ENCODE measurements at places on chromosomes 7 and 10.

GRCh38 chr10:100562008-100562672 is 26.4 kb downstream of the HIF1AN start:
- DNase-seq = peak; percentile 89

DNA sequence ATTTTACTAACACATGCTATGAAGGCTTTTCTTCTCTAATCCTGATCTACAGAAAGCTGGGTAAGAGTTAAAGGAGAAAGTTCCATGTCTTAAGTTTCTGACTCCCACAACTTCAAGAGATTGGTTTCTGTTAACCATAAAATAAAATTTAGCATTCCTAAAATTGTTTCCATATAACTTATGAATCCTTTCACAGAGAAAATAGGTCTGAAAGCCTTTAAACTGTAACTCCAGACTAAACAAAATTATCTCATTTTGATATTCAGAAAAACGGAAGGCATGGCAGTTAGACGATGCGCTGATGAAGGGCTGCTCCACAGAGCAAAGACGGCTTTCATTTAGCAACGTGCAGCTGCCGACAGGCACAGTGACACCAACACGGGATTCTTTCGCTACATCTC is 133.3 kb downstream of the SLC25A13 start:
- DNase-seq = no peak

DNA sequence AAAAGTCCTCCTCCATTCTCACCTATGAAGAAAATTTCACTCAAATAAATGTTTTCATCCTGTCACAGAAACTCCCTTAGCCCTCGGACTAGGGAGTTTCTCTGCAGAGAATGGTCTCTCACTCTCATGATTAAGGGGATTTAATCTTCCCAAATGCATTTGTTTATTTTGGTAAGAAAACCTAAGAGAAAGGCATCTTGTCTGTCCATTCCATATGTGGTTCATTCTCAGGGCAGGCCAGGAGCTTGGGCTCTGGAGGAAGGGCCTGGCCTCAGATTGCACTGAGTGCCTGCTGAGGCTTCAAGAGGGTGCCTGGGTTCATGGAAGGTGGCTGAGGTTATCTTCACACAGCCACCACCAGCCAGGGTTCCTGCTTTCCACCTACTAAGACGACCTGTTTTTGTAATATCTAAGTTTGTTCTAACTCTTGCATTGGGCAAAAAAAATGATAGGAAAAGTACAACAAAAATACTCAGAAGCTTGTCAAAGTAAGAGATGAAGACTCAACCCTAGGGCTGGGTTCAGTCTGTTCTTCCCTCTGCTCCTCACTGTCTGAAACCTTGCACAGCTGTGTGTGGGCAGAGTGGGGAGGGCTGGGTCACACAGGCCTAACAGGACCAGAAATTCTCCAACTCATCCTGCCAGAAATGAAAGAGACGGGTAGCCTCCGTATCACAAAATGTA is 186.7 kb downstream of the CXCL12 start:
- no peak for DNase-seq

DNA sequence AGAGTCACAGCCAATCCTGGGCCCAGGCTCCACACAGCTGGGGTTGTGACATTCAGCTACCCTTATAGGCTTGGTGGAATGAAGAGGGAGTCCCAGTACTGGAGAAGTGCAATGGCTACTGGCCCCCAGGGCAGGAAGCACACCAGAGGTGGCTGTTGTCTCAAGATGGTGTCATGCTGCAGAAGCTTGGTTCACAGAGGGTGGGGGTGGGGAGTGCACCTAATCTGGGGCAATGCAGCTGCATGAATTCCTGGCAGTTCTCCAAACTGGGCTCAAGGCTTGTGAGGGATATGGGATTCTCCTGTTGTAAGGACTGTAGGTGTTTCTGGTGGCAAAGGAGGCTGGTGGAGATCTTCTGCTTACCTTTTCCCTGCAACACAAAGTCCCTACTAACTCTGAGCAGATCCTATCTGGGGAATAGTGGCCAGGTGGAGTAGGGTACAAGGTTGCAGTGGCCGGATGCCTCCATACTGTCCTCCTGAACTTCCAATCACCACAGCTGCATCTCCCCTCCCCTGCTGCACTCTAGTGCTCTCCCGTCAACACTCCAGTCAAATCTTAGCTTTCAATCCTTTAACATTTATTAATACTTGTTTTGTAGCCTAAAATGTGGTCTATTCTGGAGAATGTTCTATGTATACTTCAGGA is 27.4 kb upstream of the PLA2G12B start:
- no peak for DNase-seq

- peak; percentile 37 for DNase-seq
Measured at GRCh38 chr10:58856508-58857240, 319.8 kb upstream of the PHYHIPL start.

GRCh38 chr7:41538810-41539724 is 163.8 kb downstream of the INHBA start:
- DNase-seq = no peak

GRCh38 chr7:113175525-113176104 is 57.3 kb upstream of the SMIM30 start:
- DNase-seq = no peak

DNA sequence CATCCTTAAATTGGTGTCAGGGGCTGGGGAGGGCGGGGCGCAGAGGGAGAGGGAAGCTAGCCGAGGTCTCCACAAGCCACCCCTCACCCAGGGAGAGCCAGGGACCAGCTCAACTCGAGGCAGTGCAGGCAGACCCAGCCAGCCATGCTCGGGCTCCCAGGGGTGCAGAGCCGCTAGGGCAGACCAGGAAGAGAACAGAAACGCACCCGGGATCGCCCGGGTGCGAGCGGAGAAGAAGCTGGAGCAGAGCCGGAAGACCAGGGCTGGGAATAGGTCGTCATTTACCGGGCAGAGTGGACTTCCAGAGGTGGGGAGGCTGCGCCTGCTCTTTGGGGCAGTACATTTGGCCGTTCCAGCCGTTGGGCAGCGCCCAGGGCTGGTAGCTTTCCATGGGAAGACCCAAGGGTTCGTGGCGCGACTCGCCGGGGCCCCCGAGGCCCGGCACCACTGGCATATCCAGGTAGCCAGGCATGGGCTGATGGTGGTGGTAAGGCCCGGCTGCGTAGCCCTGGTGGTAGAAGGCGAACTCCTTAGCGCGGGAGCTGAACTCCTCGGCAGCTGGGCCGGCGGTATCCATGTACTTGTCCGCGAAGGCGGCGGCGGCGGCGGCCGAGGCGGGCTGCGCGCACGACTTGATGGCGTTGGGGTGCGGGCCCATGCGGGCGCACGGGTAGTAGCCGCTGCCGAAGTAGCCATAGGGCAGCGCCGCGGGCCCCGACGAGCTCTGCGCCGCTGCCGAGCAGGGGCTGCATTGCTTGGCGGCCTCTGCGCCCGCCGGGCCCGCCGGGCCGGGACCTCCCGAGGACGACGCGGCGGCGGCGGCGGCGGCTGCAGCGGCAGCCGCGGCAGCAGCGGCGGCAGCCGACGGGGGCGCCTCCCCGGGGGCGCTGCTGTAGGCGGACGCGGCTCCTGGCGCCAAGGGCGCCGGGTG is 755 bp downstream of the HOXA13 start:
- DNase-seq = peak; percentile 63

- DNase-seq = no peak
Measured at GRCh38 chr7:138402749-138403148, 57.3 kb upstream of the TRIM24 start.

DNA sequence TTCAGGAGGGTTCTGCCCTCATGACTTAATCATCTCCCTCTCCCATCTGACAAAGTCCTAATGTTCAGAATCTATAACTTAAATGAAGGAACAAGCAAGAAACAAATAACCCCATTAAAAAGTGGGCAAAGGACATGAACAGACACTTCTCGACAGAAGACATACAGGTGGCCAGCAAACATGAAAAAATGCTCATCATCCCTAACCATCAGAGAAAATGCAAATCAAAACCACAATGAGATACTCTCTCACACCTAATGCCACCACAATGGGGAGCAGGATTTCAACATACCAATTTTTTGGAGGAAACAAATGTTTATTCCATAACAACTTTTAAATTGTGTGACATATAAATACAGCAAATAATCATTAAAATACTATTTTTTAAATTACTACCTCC is 3.0 kb upstream of the HTR7 start:
- no peak for DNase-seq

GRCh38 chr7:43394441-43395130 is 188.3 kb upstream of the STK17A start:
- no peak for DNase-seq

DNA sequence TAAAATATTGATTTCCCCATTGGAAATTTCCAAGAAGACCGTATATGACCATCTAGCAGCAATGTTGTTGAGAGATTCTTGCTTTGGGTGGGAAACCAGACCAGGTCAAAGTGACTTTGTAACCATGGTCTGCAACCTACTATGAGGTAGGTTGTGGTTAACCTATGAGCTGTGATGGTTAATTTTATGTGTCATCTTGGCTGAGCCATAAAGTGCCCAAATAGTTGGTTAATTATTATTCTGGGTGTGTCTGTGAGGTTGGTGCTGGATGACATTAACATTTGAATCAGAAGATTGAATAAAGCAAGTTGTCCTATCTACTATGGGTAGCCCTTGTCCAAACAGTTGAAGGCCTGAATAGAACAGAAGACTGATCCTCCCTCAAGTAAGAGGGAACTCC is 18.3 kb upstream of the RALA start:
- DNase-seq = no peak

DNA sequence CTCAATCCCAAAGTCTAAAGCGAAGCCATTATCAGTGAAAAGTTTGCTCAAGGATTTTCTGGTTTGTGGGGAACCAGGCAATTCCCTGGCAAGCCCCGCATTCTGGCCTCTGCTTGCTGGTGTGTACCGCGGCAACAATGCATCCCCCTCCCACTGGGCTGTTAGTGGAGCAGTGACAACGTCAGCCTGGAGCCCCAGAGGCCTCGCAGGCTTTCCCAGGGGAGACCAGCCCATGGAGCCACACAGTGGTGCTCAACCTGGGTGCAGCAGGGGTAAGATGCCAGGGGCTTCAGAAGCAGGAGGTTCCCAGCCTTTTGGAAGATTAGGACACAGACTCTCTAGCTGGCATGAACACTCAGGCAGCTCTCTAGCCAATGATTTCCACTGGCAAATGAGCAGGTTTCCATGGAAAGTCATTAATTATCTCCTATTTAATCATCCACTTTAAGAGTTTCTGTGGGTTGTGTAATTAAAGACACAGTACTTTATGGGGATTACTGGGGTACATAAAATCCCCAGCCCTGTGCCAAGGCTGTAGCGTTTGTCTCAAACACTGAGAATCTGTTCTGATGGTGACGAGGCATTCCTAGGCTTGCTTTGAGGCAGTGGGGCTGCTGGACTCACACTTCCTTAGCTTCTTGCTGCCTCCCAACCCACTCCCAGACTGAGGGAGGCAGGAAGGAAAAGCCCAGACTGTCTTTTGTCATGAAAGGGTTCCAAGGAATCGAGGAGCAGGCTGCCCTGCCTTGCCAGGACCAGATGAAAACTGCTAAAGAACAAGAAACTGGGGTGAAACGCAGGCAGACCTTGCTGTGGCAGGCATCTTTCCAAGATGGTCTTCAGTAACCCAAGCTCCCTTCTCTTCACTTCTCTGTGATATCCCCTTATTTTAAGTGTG is 411.9 kb upstream of the SHH start:
- no peak for DNase-seq
